ENCODE measurements at places on chromosomes 12 and 14.
A peak's percentile ranks its signal among the peaks of the same experiment; 100 is the strongest.

- DNase-seq: no peak
These were observed 74.5 kb upstream of the ATF1 start for GRCh38 chr12:50689437-50689836.

GRCh38 chr14:57060276-57060955 is 208.3 kb downstream of the EXOC5 start:
- DNase-seq: peak; percentile 21

DNA sequence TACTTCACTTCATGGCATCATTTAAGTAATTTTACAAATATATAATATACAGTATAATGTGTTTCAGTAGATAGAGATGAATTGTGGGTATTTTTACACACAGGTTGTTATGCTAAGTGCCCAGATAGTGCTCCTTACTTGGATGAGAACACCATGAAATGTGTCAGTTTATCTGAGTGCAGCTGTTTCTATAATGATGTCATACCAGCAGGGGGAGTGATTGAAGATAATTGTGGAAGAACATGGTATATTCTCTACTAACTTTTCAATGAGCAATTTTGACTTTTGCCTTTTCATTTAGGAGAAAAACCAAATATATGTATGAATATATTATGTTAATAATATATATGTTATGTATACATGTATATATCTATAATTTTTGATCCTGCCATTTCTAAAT is 221.6 kb downstream of the LRRK2 start:
- no peak for DNase-seq

DNA sequence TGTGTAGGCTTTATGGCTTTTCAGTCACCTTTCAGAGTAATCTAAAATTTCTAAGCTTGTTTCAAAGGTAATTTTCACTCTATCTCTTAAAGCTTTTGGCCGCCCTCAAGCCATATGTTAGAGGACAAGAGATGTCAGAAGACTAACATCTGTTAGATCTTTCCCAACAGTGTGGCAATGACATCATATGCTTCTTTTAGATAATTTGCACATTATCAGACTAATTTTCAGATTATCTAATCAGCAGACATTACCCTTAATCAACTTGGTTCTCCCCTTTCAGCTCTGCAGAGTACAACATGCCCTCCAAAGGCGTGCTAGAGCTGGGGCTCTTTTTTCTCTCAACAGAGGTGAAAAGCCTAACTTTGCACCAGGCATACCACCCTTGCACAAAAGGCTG is 207.1 kb downstream of the DPF3 start:
- no peak for DNase-seq

DNA sequence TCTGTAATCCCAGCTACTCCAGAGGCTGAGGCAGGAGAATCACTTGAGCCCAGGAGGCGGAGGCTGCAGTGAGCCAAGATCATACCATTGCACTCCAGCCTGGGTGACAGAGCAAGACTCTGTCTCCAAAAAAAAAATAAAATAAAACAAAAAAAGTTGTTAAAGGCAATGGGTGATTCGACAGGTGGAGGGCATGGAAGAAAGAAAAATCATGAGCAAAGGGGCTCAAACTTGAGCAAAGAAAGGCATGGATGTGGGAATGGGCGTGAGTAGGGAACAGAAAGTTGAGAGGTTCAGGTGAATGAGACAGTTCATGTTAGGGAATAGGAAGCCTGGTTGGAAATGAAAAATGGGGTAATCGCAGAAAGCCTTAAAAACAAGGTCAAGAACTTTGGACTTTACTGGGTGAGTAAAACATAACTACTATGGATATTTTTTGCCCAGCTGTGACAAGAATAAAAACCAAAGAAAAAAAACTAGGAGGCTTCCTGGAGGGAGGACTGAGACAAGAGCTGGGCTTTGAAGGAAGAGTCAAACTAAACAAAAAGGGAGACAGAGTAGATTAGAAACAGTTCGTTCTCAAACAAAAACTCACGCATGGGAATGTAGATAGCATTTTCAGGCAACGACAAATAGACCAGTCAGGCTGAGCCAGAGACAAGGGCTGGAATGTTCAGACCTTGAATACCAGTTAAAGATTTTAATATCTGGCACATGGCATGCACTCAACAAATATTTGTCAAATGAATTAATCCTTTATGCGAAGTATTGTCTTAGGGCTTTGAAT is 18.8 kb downstream of the PYM1 start:
- DNase-seq: no peak

- no peak for DNase-seq
These were observed 144.7 kb upstream of the RFLNA start for GRCh38 chr12:124150168-124150567.

- DNase-seq: no peak
These were observed 688 bp upstream of the NECAP1 start for GRCh38 chr12:8081251-8081920.

DNA sequence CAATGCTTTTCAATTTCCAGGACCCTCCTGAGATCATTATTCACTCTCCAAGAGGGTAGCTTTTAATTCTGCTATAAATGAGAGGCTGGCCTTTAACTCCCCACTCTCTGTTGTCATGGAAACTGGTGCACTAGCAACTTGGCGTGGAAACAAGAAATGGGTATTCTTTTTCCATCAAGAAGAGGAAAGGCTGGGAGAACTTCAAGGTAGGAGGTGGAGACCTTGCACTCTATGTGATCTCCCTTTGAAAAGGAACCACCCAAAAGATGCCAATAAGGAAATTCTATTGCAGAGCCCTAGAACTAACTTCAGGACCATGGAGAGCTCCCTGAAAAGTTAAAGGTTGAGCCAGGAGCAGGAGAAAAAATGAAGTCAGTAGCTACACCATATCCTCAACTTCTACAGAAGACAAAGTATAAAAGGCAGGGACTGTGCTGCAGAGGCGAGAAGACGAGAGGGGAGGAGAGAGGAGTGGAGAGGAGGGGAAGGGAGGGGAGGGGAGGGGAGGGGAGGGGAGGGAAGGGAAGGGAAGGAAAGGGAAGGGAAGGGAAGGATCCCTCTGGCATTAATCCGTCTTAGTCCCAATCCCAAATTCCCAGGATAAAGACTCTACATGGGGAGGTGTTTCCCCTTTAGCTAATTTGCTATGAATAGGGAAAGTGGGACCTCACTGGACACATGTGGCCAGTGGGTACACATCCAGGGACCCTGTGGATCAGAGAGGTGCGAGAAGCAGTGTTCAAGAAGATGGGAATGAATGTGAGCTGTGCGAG is 46.7 kb upstream of the FICD start:
- no peak for DNase-seq

- no peak for DNase-seq
These were observed 107.4 kb upstream of the NAV3 start for GRCh38 chr12:77723308-77723707.

DNA sequence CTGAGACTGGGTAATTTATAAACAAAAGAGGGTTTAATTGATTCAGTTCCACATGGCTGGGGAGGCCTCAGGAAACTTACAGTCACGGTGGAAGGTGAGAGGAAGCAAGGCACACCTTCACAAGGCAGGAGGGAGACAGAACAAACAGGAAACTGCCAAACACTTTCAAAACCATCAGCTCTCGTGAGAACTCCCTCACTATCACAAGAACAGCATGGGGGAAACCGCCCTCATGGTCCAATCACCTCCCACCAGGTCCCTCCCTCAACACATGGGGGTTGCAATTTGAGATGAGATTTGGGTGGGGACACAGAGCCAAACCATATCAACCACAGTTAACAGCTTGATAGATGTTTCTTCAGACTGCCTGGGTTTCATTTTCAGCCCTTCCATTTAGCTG is 6.2 kb upstream of the GNPNAT1 start:
- no peak for DNase-seq

DNA sequence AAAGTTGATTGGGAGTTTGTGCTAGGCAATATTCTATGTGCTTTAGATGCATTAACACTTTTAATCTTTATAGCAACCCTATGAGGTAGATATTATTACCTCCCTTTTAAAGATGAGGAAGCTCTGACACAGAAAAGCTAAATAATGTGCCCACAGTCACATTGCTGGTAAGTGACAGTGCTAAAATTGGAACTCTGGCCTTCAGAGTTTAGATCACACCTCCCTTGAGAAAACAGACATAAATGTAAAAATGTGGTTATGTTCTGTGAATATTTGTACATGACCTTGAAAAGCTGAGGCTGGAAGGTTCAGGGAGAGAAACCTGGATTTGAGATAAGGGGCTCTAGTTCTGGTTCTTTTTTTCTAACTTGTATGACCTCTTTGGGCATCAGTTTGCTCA is 1.9 kb downstream of the ABHD4 start:
- no peak for DNase-seq

GRCh38 chr12:128791395-128792322 is 32.1 kb downstream of the SLC15A4 start:
- DNase-seq: no peak

DNA sequence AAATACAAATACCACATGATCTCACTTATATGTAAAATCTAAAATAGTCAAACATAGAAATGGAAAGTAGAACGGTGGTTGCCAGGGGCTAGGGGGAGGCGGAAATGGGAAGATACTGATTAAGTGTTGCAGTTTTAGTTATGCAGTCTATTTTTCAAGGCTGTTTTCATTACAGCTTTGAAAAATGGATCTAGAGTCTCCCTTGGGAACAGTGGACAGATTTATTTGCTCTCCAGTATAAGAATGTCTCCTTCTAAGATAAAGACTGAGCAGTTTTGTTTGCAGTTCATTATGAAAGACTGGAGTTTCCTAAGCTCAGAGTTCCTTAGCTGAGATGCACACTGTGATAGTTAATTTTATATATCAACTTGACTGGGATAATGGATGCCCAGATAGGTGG is 202.5 kb downstream of the KLHL28 start:
- no peak for DNase-seq
